NCI-H774 (cell line): ENCODE measurements at places on chromosomes 16 and 17.
A peak's percentile ranks its signal among the peaks of the same experiment; 100 is the strongest.

DNA sequence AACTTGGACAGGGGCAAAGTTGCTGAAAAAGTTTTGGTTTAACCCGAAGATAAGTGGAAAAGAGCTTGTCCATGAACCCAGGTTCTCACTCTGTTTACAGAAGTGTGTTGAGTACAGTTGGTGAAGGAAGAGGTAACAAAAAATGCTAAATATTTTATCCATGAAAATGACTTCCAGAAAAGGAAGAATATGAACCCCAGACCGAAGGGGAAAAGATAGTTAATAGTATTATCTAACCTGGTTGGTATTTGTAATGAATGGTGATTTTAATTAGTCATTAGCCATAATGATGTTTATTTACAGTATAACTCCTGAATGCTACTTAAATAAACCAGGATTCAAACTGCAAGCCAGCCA is 574 bp upstream of the TMEM106A start:
- DNase-seq: no peak

GRCh38 chr16:10518479-10519041 is 61.8 kb downstream of the EMP2 start:
- no peak for DNase-seq

GRCh38 chr17:35051183-35051578 is 12.3 kb downstream of the RFFL start:
- no peak for DNase-seq

GRCh38 chr17:63993368-63993985 is 4.7 kb upstream of the PRR29 start:
- DNase-seq: no peak

- DNase-seq: no peak
Observed at GRCh38 chr17:68127914-68128313, 92.4 kb downstream of the KPNA2 start.

GRCh38 chr16:66728117-66728787 is 23.2 kb downstream of the DYNC1LI2 start:
- DNase-seq: no peak

- no peak for DNase-seq
Observed at GRCh38 chr17:35171834-35172233, 22.4 kb downstream of the SLC35G3 start.

- DNase-seq: no peak
Observed at GRCh38 chr16:52558448-52558847, 11.5 kb upstream of the TOX3 start.

DNA sequence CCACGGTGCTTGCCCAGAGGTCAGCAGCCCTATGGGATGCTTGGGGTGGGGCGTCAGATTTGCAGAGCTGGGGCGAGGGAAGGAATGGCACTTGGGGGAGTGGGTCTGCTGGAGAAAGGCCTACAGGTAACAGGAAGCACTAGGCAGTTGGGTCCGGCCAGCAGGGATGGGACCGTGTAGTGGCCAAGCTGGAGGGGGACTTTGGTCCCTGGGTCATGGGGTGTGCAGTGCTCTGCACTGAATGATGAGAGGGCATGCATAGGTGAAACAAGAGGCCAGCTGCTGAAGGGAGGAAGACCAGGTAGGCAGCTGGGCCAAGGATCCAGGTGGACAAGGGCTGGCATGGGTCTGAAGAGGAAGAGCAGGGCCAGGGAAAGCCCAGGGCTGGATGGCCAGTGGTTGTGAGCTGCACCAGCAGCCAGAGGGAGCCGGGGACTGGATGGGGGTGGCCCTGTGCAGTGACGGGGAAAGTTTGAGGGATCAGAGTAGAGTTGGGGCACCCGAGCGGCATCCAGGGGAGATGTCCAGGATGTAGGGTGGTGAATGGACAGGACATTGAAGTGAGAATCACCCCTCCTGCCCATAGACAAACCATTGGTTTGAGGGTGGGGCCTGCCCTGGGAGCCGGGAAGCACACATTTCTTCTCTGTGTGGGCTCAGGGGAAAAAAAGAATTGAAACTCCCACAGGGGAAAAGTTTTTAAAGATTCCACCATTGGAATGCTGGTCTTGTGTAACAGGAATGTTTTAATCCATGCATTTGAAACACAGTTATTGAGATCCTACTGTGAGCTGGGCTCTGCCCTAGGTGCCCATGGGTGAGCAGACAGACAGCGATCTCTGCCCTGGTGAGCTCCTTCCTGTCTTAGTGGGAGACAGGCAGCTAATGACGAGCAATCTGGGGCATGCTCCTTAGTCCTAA is 25.1 kb downstream of the RAI1 start:
- DNase-seq: no peak

DNA sequence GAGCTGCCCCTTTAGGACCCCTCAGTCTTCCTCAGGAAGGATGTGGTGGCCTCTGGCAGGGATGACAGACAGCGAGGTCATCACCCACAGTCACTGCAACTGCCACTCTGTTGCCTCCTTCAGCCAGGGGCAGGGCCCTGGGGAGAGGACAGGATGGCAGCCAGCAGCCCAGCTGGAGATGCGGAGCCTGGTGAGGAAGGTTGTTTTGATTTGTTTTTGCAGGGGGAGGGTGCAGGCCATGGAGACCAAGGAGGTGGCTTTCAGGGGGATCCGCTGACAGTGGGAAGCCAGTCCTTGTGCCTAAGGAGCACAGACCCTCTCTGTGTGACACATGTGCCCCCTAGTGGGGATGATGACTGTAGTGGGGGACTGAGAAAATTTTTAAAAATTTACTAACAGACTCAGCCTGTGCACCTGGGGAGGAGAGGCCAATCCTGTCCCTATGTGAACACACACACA is 7.4 kb downstream of the PRCD start:
- no peak for DNase-seq

- no peak for DNase-seq
Observed at GRCh38 chr17:16349431-16349830, 3.8 kb downstream of the CENPV start.

DNA sequence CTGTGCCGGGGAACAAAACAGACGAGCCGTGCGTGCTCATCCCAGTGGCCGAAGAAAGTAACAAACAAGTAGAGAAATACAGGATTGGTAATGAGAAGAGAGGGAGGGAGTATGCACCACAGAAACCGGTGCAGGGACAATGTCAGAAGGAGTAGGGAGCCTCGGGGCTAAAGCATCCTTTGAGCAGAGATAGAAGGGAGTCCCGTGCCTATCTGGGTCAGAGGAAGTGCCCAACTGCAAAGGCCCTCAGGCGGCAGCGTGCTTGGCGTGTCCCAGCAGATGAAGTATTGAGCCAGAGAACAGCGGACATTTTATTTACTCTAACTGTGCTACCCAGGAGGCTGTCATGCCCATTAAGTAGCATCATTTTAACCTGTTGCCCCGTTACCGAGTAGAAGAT is 114.9 kb upstream of the CACNG5 start:
- DNase-seq: no peak

GRCh38 chr16:85680352-85680944 is 8.3 kb downstream of the GINS2 start:
- no peak for DNase-seq

- no peak for DNase-seq
Observed at GRCh38 chr16:2276368-2277195, 8.7 kb upstream of the RNPS1 start.

GRCh38 chr16:28273511-28273910 is 18.8 kb upstream of the SBK1 start:
- no peak for DNase-seq

DNA sequence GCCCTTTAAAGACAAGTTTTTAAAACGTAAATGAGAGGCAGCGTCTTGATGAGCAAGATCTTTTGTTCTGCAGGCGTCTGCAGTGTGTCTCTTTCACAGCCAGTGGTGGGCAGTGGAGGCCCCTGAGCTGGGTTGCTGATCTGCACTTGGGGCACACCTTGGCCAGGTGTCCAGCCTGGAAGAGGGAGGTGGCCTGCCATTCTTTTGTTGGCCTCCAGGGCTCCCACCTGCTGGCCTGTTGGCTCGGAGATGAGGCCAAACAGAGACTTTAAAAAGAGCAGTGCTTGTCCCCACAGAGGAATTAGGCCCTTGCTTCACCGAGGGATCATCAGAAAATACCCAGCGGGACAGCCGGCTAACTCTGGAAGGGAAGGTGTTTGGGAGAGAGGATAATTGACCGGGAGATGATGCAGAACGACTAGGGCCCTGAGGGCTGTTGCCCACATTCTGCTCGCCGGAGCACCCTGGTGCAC is 145.9 kb upstream of the PLCG2 start:
- DNase-seq: no peak

DNA sequence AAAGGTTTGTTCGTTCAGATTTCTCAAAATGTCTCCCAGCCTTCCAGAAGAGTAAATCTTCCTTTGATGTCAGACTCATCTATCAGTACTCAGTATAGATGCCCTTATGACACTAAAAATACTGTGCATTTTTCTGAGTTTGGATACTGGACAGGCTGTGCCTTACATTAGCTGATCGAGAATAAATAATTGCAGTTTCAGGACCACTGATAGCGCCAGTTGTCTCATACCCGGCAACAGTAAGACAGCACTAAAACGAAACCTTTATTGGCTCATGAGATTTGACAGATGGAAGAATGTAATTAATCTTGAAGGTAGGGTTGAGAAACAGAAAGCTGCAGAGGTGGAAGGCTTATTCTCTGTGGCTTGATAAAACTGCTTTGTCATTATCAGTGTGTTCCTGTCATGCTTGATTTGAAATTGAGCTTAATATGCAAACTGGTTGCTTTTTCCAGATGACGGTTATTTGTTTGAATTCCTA is 1.2 kb downstream of the ATP6V0A1 start:
- DNase-seq: no peak

DNA sequence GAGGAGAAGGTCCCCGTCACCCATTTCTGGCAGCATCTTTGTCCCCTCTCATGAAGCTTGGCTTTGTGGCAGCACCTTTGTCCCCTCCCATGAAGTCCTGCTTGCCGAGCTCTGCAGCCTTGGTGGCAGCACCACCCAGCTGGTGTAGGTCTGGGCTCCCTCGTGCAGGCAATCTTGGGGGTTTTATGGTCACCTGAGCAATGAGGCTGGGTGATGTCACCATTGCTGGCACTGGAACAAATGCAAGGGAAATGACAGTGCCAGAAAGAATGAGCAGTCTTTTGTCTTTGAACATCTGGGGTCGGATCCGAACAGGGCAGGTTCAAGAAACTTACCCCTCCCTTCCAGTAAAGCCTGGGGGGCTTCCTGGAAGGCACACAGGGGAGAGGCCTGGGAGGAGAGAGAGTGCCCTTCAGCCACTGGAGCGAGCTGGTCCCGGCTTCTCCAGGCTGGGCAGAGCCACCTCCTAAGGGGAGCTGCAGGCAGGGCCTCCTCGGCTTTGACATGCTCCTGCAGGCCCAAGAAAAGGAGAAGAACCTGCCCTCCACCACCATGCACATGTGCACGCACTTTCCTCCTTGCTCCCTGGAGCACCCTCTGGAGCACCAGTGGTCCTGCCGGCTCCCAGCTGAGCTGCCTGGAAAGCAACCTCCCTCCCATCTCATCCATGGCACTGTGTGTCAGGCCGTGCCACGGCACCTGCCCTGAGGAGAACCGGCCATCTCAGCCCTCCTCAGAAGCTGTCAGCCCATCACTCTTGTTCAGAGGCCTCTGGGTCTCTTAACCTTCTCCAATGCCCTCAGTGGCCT is 16.0 kb downstream of the BTBD17 start:
- no peak for DNase-seq

DNA sequence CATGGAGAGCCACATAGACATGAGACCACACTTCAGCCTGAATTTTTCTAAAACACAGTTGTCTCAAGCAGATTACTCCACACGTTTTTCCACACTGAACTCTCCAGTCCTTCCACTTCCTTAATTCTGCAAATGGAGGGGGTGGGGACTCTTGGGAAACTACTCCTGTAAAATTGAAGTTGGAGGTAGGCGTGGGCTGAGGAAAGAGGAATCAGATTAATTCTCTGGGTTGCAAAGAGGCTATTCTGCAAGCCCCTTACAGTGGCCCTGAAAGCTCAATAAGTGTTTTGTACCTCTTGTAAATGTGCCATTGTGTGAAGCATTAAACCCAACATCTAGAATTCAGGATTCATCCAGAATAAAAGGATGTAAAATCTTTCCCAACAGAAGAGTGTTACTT is 9.6 kb downstream of the MARVELD3 start:
- DNase-seq: no peak

DNA sequence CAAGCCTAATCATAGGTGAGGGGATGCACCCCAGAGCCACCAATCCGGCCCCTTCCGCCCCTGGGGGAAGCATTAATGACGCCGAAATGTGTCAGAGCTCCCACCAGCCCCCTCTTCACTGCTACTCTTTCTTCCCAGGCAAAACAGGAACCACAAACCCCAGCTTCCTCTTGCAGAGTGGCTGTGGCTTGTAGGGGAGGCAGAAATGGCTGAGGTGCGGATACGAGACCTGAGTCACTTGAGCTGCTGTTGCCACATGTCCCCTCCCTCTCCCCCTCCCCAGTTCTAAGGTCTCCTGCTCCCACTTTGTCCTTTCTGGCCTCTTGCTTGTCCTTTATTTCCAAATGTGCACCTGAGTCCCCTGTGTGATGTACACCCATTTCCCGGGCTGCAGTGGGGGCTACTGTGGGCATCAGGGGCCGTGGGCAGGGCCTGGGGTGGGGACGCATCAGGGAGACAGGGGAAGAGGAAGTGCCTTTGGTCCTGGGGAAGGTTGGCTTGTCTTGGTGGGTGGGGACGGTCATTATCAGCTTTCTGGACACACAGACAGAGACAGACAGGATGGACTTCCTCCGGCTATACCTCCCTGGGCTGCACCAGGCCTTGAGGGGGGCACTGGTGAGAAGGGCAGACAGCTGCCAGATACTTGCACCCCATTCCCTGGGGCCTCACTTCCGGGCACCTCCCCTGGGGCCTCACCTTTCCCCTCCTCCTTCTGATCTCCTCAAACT is at the start of gene APOBR:
Gene APOBR, plus strand, starts transcription at position 523 of the 731 bp plus-strand sequence. Its CDS starts 39 bp downstream, at position 562.
- no peak for DNase-seq

- no peak for DNase-seq
Observed at GRCh38 chr16:68332411-68333121, 21.7 kb downstream of the PRMT7 start.

DNA sequence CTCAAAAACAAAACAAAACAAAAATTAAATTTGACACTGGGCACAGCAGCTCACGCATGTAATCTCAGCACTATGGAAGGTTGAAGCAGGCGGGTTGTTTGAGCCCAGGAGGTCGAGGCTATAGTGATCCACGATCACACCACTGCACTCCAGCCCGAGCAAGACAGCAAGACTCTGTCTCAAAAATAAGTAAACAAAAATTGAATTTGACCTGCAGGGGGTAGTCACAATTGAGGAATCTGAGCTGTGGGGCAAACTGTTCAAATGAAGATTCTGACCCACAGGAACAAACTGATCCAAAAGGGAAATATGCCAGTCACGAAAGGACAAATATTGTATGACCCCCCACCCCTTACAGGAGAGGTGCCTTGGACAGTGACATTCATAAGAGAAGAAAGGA is 29.8 kb downstream of the ANKRD11 start:
- no peak for DNase-seq

- peak; percentile 88 for DNase-seq
Observed at GRCh38 chr17:81523402-81524038, 4.7 kb upstream of the FSCN2 start.

DNA sequence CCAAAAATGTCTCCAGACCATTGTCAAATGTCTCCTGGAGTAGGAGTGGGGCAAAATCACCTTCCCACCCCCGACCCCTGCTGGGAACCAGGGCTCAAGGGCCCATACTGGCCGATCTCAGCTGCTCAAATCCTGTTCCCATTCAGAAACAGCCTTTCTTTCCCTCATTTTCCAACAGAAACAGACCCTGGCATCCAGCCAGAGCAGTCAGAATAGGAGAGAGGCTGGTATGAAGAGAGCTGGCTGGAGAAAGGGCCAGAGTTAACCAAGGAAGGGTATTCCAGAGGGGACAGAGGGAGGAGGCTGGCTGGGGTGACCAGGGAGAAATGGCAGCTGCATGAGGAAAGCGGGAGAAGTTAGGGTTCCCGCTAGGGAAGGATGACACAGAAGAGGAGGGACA is 199.1 kb downstream of the XYLT1 start:
- no peak for DNase-seq
